ENCODE measurements at places on chromosomes 7 and 10. TPM values are rescaled to one million over a fixed set of nuclear protein-coding genes. Genes with fewer than 3 reads are reported as not detected.

SERPINE1 gene
- total RNA-seq = 4.8 TPM

ZNF239 gene
- total RNA-seq = 4.4 TPM

TMEM120A gene
- 35.9 TPM for total RNA-seq

PNLIP gene
- total RNA-seq = 1.7 TPM

LRRN3 gene
- total RNA-seq = 0.41 TPM

DNA sequence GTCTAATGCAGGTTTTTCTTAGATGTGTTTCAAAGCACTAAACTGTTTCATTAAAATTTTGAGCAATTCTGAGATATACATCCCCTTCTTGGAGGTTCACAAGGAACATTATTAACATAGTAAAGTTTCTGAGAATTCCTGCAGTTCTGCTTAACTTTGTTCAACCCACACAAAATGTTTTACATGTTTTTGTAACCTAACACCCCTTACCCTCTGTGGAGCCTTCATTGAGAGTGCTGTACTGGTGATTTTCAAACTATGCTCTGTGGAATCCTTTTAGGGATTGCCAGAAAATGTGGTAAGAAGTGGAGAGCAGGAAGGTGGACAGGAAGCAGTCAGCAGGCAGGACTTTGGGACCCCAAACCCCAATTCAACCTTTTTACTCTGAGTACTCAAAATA lies 53.6 kb upstream of the ABCB5 start:
- DNase-seq = no peak
- no peaks in the 10 kb centered on the region for H3K36me3 ChIP-seq
- no peak overlapping the region for H3K27ac ChIP-seq
- no peaks in the 10 kb centered on the region for H3K27me3 ChIP-seq
- H3K4me1 ChIP-seq = no peaks in the 10 kb centered on the region

- peaks cover 2% of the 10 kb centered on the region for H3K36me3 ChIP-seq
- H3K27me3 ChIP-seq = no peaks in the 10 kb centered on the region
- no peak overlapping the region for H3K4me3 ChIP-seq
- DNase-seq = peak; percentile 85
- H3K27ac ChIP-seq = no peak overlapping the region
Observed at GRCh38 chr7:102404005-102404861, 8.1 kb downstream of the PRKRIP1 start.

- H3K4me3 ChIP-seq = no peak overlapping the region
- no peaks in the 10 kb centered on the region for H3K4me1 ChIP-seq
- H3K27me3 ChIP-seq = no peaks in the 10 kb centered on the region
- H3K36me3 ChIP-seq = no peaks in the 10 kb centered on the region
- DNase-seq = no peak
Observed at GRCh38 chr7:155198901-155199845, 98.5 kb upstream of the INSIG1 start.

DNA sequence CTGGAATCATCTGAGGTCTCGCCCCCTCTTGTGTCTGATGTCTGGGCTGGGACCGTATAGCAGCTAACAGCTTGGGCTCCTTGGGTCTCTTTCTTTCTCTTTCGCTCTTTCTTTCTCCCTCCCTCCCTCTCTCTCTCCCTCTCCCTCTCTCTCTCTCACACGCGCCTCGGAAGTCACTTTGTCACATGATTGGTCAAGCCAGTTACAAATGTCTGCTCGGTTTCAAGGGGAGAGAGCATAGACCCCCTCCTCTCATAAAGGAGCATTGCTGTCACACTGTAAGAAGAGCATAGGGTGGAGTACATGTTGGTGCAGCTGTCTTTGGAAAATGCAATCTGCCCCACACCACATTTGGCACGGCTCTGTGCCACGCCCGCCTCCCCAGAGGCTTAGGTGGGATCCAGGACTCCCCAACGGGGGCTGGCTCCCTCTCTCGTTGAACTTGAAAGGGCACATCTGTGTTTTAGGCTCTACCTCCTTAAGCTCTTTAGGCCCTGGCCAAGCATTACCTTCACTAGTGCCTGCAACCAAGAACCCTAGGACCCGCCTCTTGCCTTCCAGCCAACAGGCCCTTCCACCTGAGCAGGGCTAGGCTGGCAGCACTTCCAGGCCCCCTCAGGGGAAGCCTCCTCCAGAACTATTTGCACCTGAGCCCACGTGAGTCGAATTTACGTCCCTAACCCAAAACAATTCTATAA lies 61.9 kb upstream of the CACUL1 start:
- no peak overlapping the region for H3K27ac ChIP-seq
- H3K4me3 ChIP-seq = no peak overlapping the region
- H3K27me3 ChIP-seq = no peaks in the 10 kb centered on the region
- H3K4me1 ChIP-seq = no peaks in the 10 kb centered on the region

- DNase-seq = no peak
- no peaks in the 10 kb centered on the region for H3K36me3 ChIP-seq
- peaks cover 5% of the 10 kb centered on the region for H3K4me1 ChIP-seq
- H3K27me3 ChIP-seq = no peaks in the 10 kb centered on the region
Observed at GRCh38 chr10:66752714-66753113, 173.1 kb upstream of the LRRTM3 start.

DNA sequence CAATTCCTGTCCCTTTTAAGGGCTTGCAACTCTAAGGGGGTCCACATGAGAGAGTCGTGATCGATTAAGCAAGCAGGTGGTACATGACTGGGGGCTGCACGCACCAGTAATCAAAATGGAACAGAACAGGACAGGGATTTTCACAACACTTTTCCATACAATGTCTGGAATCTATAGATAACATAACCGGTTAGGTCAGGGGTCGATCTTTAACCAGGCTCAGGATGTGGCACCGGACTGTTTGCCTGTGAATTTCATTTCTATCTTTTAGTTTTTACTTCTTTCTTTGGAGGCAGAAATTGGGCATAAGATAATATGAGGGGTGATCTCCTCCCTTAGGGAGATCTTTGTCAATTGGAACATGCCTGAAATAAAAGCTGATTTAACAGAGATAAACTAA lies 370.1 kb downstream of the IPMK start:
- no peaks in the 10 kb centered on the region for H3K36me3 ChIP-seq
- no peak for DNase-seq
- H3K4me3 ChIP-seq = no peak overlapping the region
- no peaks in the 10 kb centered on the region for H3K4me1 ChIP-seq

DNA sequence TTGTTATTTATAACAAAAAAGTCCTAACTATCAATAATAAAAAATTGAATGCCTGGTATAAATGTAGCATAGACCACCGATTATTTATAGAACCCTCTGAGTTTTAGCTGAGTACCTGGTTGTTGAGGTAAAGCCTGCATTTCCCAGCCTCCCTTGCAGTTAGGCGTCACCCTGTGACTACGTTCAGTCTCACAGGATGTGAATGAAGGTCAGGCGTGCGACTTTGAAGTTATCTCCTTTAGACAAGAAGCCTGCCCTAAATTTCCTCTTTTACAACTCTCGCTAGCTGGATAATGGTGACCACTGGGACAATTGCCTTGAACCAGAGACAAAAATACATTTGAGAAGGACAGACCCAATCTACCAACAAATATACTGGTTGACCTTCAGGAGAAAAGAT lies 67.5 kb upstream of the TES start:
- H3K27me3 ChIP-seq = no peaks in the 10 kb centered on the region
- DNase-seq = no peak
- no peak overlapping the region for H3K4me3 ChIP-seq
- H3K4me1 ChIP-seq = peaks cover 8% of the 10 kb centered on the region
- peak overlapping the region; percentile 22 for H3K27ac ChIP-seq

DNA sequence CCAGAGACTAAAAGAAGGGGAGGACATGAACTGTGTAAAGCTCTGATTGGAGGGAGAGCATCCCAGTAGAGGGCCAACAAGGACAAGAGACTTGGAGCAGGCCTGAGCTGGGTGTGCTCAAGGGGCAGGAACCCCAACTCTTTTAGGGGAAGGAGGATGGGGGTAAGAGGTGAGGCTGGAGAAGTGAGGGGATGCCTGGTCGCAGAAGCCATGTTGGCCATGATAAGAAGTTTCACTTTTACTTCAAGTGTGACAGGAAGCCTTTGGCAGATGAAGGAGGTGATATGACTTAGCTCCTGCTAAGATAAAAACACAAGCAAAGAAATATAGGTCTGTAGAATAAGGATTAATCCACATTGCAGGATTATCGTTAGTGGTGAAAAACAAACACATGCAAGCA lies 208.3 kb downstream of the JAZF1 start:
- no peaks in the 10 kb centered on the region for H3K4me1 ChIP-seq
- no peaks in the 10 kb centered on the region for H3K27me3 ChIP-seq
- no peak for DNase-seq
- no peak overlapping the region for H3K4me3 ChIP-seq
- no peak overlapping the region for H3K27ac ChIP-seq

DNA sequence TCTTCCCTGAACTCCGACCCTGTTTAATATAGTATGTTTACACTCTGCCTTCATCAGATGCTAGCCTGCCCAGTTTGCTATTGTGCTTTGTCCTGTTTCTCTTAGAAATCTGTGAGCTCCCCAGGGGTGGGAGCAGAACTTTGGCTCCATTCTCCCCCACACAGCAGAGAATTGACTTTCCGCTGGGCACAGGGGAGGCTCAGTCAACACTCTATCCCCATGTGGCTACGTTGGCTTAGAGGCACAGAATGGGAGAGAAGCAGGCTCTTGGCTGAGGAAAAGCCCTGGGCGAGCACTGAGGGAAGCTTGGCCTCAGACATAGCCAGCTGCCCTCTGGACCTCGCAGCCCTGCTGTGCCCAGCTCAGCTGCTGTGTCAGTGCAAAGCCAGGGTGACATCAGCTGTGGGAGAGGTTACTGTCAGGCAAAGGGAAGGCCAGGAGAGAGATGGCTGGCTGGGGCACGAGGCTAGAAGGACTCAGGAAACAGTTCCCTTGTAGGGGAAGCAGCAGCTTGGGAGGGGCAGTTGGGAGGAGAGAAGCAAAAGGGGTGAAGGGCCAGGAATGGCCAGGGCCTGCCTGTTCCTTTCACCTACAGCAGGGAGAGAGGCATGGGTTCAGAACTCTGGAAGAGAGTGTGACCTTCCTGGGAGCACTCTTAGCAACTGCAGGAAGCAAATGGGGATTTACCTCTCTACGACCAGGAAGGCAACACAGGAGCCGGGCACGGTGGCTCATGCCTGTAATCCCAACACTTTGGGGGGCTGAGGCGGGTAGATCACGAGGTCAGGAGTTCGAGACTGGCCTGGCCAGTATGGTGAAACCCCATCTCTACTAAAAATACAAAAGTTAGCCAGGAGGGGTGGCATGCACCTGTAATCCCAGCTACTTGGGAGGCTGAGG lies 5.8 kb upstream of the SCD start:
- H3K4me1 ChIP-seq = peaks cover 7% of the 10 kb centered on the region
- H3K27ac ChIP-seq = peak overlapping the region; percentile 49
- no peak overlapping the region for H3K4me3 ChIP-seq
- no peaks in the 10 kb centered on the region for H3K36me3 ChIP-seq
- no peaks in the 10 kb centered on the region for H3K27me3 ChIP-seq

DNA sequence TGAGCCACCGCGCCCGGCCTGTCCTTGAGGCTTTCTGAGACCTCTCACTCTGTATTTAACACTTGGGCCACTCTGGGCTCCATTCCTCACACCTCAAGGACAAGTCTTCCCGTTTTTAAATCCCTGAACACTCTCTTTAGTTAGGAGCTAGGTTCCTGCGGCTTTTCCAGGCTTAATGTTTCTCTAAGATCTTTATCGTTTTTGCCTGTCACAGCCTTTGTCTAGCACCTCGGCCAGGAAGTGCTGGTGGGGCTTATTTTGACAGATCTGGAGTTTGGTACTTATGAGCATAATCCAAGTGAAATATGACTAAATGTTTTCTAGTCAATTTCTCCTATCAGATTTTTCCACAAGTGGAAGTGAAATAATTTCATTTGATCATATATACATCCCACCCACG lies 186.6 kb downstream of the DPY19L1 start:
- H3K36me3 ChIP-seq = no peaks in the 10 kb centered on the region
- H3K27ac ChIP-seq = no peak overlapping the region
- DNase-seq = no peak
- H3K4me1 ChIP-seq = no peaks in the 10 kb centered on the region
- no peaks in the 10 kb centered on the region for H3K27me3 ChIP-seq
- no peak overlapping the region for H3K4me3 ChIP-seq

- H3K27me3 ChIP-seq = peaks cover 11% of the 10 kb centered on the region
- no peaks in the 10 kb centered on the region for H3K36me3 ChIP-seq
- no peak for DNase-seq
- H3K4me1 ChIP-seq = no peaks in the 10 kb centered on the region
- H3K27ac ChIP-seq = no peak overlapping the region
- no peak overlapping the region for H3K4me3 ChIP-seq
Observed at GRCh38 chr10:24238519-24239247, 29.7 kb downstream of the KIAA1217 start.

DNA sequence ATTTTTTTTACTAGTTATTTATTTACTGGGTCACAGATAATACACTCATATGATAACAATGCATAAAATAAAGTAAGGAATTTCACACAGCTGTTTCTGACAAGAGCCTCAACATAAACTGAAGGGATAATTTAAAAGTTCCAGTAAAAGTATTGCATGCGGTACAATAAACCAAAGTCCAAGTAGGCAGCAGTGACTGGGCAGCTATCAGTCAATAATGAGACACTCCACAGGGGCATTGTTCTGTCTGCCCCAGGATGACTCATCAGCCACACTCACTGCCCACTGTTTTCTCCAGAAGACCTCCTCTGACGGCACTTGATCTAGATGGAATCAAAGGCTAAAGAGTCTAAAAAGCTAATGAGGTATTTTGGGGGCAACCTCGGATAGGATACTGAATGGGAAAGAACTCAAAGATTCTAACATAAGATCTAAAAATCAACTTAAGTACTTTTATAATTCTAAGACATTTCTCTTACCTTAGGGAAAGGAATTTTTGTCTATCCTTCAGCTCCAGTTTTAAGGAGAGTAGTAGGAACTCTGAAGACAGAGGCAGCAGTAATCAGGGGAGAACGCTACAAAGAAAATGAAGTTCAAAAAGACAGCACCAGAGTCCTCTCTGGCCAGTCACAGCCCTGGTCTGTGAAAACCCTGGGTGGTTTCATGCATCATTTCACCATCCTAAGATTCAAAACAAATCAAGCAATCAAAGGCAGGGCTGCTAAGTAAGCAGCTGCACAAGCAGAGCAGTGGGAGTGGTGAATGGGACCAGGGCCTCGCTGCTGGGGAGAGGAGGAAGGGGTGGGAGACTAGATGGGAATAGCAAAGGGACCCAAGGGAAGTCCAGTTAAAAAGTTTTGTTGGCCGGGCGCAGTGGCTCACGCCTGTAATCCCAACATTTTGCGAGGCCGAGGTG lies 175.1 kb downstream of the AVL9 start:
- no peak overlapping the region for H3K27ac ChIP-seq
- no peaks in the 10 kb centered on the region for H3K27me3 ChIP-seq
- no peak overlapping the region for H3K4me3 ChIP-seq
- no peaks in the 10 kb centered on the region for H3K36me3 ChIP-seq
- H3K4me1 ChIP-seq = no peaks in the 10 kb centered on the region

DNA sequence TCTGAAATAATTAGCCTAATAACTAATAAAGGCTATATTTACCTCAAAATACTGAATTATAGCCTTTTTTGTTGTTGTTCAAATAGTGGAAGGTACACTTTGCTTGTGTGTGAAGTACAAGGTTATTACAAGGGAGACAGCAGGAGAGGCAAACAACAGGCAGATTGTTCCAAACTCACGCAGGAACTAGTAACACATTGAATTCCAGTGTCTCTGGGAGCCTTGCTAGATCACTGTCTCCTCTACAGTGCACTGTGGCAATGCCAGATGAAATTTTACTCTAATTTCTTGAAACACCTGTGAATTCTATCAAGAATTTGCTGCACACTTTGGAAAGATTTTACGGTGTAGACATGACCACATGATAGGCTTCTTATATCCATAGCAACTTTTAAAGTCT lies 112.6 kb downstream of the MDFIC start:
- H3K27me3 ChIP-seq = no peaks in the 10 kb centered on the region
- no peaks in the 10 kb centered on the region for H3K36me3 ChIP-seq
- no peak overlapping the region for H3K27ac ChIP-seq
- H3K4me3 ChIP-seq = no peak overlapping the region
- DNase-seq = no peak

GRCh38 chr10:63520500-63521415 lies at the start of gene REEP3:
Gene REEP3 (plus strand): TSS chr10:63521401. CDS start chr10:63521546, 145 bp downstream.
- H3K4me1 ChIP-seq = peaks cover 56% of the 10 kb centered on the region
- H3K36me3 ChIP-seq = no peaks in the 10 kb centered on the region

Measured in spleen (tissue), 13 donors.